ENCODE measurements at places on chromosomes 2 and 18.

- DNase-seq = no peak
Measured at GRCh38 chr2:41963661-41964525, 83.9 kb upstream of the PKDCC start.

DNA sequence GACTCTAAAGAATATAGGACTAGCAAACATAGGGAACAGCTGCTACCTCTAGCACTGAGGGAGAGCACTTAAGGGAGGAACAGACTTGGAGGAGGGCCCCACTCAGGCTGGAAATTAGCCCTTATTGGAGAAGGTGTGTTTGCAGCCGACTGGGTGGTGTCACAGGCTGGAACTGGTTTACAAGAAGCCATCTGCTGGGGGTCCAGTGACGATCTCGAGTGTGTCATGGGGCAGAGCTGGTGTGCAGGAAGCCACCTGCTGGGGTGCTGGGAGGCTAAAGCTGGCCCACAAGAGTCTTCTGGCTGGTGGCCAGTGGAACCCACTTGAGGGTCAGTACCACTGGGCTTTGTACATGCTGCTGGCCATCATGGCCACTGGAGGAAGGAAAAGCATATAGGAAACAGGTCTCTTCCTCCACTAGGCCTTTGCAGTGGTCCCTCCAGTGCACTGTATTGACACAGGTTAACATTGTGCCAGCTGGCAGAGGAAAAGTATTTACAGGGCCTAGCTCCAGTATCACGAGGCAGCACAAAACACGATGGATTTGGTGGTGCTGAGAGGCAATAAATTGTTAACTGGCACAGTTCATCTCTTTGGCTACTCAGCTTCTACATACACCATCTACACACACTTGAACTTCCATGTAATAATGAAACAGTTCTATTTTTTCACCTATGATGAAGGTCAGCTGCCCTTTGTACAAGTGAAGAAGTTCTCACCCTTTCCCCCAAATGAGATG is 43.6 kb downstream of the MAP3K20 start:
- DNase-seq = no peak

GRCh38 chr2:163133602-163134001 is 295.0 kb upstream of the KCNH7 start:
- no peak for DNase-seq

DNA sequence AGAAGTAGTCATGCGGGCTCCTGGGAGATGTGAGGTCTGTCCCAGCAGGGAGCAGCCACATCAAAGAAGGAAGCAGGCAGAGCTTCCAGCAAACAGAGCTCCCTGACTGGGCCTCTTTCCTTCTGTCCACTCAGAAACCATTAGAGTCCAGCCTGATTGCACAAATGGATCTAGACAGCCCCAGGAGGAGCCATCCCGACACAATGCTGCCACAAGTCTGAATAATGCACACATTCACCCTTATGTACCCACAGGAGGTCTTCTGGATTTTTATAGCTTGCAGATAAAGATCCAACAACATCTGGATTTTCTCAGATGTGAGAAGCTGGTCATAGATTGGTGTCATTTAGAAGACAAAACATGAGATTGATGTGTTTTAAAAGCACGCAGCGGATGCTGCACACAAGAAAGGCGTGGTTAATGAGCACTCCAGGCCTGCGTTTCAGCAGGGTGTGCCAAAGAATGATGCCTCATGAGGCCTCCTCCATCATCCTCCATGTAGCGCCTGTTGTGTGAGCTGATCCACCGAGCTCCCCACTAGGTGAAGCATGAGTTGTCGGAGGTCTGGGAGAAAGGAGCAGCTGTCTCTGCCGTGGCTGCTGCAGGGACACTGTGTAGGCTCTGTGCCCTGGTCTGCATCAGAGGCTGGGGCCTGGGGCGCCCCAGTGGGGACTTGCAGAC is 60.6 kb downstream of the MTCL1 start:
- DNase-seq = no peak

DNA sequence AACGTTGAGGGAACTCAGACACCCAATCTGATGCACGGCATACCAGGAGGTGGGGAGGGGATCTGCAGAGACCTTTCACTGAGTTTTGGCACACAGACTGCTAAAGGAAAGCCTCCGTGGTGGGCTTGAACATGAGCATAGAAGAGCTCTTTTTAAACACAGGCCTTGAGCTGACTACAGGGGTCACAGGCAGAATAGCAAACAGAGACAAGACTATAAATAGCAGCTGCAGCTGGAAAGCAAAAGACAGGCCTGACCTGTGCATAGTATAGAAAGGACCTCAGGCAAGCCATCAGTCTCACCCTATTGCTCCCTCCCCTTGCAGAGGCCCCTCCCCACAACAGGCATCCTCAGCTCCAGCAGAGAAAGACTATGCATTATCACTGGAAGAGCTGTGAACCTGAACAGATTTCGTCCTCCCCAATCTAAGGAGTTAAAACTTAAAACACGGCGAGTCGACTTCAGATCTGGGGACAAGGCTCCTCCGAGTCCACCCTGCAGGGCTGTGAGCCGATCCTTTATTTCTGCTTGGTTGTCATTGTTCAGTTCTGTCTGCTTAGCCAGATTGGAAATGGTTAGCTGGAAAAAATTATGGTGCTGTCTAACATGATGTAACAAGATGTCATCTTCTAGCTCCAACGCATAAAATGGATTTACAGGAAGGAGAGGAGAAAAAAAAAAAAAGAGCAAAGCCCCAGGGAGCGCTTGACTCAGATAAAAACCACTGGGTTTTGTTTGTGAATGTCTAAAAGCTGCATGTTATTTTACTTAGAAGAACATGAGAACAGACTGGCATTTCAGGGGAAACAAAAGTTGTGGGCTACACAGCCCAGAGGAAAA is 25.2 kb upstream of the LCLAT1 start:
- peak; percentile 23 for DNase-seq

GRCh38 chr2:233491326-233491725 is 75.3 kb downstream of the USP40 start:
- no peak for DNase-seq

DNA sequence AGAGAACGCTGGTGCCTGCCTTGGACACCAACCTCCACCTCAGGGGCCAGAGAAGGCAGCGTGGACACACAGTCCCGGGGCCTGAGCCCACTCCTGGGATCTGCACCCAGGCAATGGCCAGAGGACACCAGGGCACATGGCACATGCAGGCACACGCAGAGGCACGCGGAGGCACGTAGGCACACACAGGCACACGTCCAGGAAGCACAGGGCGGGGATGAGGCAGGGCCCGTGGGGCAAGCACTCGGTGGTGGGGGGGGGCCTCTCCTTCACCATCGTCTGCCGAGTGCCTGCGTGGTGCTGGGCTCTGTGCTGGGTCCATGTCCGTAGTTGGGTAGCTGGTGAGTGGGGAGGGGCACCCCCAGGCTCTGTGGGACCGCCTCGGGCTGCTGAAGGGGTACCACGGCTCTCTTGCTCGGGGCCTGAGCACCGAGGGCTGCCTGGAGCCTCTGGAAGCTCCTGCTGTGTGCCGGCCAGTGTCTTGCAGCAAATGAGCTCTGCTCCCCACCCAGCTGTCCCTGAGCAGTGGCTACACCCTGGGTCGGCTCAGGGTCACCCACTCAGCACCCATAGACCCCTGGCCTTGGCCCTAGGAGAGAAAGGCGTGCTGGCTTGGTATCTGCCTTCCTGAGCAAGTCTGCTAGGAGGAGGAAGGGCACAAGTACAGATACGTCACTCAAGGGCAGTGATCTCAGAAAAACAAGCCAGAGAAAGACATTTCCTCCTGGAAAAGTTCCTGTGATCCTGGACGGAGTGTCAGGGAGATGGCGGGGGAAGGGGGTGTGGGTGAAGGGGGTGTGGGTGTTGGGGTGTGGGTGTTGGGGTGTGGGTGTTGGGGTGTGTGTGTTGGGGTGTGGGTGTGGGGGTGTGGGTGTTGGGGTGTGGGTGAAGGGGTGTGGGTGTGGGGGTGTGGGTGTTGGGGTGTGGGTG is 26.4 kb downstream of the RTP5 start:
- DNase-seq = no peak

DNA sequence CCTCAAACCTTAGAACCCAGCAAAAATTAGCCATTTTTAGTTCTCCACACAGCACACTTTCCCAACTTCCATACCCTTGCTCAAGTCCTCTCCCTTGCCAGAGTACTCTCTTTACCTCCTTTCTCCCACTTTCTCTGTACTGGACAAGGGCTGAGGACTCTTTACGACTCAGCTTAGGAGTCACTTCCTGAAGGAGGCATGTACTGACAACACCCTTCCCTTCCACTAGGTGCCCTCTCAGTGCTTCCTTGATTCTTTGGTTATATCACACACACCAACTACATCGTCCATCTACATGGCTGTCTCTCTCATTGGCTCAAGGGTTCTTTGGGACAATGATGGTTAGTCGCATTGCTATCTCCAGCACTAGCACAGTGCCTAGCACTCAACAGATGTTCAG is 5.2 kb upstream of the C18orf63 start:
- DNase-seq = no peak

GRCh38 chr18:48035556-48035860 is 105.0 kb upstream of the SMAD2 start:
- DNase-seq = no peak

GRCh38 chr2:19021100-19021476 is 337.3 kb downstream of the OSR1 start:
- DNase-seq = no peak

- no peak for DNase-seq
Measured at GRCh38 chr2:108579623-108580022, 45.4 kb downstream of the LIMS1 start.

DNA sequence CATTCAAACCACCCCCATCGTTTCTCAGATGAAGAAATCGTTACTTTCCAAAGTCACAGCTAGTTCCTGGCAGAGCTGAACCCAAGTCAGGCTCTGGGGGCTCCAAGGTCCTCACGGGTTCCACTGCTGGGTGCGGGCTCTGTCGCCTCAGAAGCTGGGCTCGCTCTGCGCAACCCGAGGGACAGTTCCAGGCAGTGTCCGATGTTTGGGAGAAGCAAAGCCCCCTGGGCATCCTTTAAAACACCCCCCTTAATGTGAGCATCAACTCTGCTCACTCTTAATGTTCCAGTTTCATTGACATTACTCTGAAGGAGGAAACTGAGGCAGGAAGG is 796 bp downstream of the AOX1 start:
- no peak for DNase-seq

DNA sequence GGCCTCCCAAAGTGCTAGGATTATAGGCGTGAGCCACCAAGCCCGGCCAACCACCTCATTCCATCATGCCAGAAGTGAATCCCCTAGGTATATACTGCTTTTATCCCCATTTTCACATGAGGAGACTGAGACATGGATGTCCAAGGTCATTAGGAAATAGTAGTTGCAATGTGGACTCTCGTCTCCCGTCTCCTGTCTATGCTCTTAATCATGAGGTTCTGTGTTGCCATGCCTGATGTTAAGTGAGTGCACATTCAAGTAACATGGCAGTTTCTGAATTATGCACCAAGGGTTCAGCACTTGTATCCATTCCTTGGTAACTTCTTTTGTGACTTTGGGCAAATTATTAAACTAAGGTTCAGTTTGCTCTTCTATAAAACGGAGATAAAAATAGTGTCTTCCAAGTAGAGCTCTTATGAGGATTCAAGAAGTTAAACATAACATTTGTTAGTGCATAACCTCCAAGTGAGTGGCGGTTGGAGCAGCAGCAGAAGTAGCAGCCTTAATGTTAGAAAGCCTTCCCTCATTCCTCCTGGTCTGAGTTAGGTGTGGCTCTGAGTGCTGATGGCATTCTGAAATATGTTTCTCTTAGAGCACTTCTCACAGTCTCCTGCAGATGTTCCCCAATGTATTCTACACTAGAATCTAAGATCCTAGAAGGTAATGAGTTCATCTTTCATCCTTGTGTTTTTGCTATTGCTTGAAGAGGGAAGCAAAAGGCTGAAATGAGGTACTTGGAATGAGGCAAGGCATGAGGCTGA is 21.9 kb downstream of the SOCS6 start:
- DNase-seq = no peak

DNA sequence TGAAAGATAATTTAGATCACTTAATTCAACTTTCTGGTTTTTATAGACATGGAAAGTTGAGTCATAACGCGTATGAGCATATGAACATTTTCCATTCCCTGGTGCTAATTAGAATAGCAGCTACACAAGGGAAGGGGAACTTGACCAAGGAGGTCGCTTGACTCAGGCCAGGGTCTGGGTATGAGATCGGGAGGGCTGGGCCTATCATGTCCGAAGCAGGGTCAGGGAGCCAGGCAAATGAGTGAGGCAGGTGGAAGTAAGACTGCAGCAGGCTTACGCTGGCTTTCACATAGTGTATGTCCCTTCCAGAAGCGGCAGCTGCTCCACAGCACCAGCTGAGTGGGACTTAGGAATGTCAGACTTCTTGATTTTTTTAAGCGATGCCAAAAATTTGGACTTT is 14.7 kb downstream of the RALB start:
- DNase-seq = no peak

GRCh38 chr2:191115804-191116203 is 35.0 kb downstream of the STAT4 start:
- DNase-seq = no peak

- DNase-seq = no peak
Measured at GRCh38 chr2:65876114-65876513, 443.7 kb upstream of the SPRED2 start.

DNA sequence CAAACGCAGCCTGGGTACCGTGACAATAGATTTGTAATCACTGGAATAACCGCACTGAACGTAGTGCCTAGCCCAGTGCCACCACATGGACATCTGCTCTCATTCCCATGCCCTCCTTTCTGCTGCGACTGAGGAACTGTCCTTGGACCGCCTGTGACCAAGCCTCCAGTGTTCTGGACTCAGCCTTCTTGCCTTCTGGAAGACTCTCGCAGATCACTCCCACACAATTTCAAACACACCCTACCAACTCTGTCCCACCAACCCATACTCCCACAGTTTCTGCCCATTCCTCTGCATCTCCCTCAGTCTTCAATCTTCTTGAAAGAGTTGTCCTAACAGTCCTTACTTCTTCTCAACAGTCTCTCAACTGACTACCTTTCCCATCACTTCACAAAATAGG is 2.1 kb downstream of the RNF149 start:
- DNase-seq = peak; percentile 17

- DNase-seq = no peak
Measured at GRCh38 chr2:202778217-202778616, 93.3 kb downstream of the ICA1L start.

DNA sequence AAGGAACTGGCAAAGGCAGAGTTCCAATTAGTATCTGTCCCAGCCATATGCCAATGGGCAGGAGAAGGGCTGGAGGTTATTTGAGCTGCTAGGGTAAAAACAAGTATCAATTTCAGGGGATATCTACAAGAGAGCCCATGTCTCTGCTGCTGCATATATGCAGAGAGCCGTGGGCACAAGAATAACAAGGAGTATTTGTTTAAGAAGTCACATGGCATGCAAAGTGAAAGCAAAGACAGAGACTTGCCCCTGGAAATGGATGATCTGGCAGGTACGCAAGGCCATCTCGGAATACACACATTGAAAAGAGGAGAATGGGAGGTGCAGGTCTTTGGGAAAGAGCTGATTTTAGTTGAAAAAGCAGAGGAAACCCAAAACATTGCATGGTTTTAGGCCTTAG is 170.6 kb downstream of the EVA1A start:
- no peak for DNase-seq

DNA sequence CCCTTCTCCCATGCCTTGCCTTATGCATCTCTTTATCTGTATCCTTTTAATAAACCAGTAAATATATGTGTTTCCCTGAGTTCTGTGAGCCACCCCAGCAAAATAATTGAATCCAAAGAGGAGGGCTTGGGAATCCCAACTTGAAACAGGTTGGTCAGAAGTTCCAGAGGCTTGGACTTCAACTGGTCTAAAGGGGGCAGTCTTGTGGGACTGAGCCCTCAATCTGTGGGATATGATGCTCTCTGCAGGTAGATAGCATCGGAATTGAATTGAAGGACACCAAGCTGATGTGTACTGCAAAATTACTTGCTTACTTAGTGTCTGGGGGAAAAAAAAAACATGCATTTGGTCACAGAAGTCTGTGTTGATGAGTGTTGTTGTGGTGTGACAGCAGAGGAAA is 1033.5 kb upstream of the TMEFF2 start:
- DNase-seq = no peak
